Stimulated activated CD8-positive, alpha-beta memory T cell treated with anti-CD3 and anti-CD28 coated beads, Interleukin-7, amount 100 ng/mL, for 4 hours (primary cell): ENCODE measurements at places on chromosomes 1 and 21.

DNA sequence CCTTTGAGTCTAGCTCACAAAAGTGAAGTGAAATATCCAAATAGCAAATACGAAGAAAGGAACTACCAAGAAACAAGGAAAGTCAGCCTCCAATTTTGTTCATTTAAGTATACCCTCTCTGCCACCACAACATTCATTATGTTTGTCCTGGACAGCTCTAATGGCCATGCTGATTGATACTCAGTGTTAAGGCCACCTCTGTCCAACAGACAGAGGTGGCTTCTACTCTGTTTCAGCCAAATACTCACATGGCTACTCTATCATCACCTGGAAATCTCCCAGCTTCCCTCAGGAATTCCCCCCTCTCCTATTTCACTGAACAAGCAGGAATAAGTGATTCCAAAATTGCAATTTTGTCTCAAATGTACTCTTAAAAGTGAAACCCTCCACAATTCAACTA is 10.7 kb downstream of the APP start:
- no peak for DNase-seq

- no peak for DNase-seq
These were observed 17.2 kb downstream of the BSND start for GRCh38 chr1:55015731-55016620.

DNA sequence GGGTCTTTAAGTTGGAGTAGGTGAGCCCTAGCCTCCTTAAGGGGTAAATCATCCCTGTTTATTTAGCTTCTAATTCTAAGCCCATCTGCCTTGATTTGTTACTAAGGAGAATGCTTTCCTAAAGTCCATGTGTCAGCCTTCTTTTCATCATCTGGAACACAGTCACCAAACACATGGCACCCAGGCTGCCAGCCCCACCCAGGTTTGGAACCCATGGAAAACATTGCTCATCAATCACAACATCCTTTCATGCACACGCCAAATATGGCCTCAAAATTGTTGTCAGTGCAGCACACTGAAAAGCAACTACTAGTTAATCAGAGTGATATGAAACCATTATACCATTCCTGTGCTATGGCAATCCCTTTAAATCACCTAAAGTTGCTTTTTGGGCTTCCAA is 386.7 kb upstream of the ESRRG start:
- DNase-seq: no peak

DNA sequence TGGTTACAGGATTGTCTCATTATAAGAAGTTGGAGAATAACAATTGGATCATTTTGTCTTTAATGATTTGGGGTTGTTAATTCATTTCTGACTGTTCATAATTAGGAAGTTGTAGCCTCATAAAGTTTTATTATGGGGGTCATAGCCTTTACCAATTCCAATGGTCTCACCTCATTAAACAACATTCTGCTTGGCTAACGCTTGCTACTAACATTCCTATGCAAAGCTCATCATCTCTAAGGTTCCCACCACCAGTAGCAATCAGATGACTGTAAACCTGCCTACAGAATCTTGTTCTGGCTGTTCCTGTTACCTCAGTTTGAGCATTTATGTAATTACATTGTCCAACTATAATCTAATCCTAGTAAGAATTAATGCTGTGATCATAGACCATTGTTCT is 60.2 kb downstream of the ODF2L start:
- DNase-seq: no peak

DNA sequence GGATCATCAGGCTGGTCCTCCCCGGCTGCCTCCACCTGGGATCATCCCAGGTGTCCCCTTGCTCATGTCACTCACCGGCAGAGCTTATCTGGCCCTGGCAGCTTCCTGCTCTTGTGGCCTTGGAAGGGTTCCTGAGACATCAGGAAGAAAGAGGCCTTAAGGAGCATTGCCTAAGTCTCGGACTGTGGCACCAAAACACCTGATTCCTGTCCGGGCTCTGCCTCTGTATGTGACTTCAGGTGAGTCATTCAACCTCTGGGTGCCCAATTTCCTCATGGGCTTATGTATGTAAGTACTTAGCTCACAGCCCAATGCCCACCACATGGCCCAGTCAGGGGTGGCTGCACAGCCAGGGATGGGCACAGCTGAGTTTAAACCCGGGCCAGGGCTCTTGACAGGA is 255.9 kb upstream of the VAMP3 start:
- DNase-seq: no peak

DNA sequence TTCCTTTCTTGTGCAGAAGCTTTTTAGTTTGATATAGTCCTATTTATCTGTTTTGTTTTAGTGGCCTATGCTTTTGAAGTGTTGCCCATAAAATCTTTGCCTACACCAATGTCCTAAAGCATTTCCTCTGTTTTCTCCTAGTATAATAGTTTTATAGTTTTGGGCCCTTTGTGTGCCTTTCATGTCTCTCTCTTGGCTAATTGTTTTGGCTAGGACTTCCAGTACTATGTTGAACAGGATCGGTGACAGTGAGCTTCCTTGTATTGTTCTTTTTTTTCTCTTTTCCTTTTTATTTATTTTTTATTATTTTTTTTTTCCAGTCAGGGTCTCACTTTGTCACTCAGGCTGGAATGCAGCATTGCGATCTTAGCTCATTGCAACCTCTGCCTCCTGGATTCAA is 47.0 kb upstream of the WARS2 start:
- no peak for DNase-seq

GRCh38 chr21:34795548-34796180 is 126.9 kb downstream of the CLIC6 start:
- no peak for DNase-seq

- DNase-seq: no peak
These were observed 24.9 kb downstream of the PRKCZ start for GRCh38 chr1:2074944-2075740.

DNA sequence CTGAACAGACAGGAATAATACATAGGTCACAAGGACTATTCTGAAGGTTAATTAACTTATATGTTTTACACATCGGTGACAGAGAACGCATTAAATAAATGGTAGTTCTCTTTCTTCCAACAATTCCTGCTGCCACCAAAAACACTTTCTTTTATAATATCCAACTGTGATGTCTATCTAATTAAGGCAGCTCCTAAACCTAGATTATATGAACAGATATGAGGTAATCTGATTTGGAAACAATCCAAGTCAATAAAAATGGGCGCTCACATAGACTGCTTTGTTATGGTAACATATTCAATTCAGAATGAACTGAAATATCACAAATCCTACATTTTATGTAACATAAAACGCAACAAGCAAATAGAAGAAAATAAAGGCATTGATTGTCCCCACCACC is 16.0 kb downstream of the CYYR1 start:
- DNase-seq: no peak

GRCh38 chr1:29959356-29959755 is 723.0 kb downstream of the PTPRU start:
- DNase-seq: no peak

- no peak for DNase-seq
These were observed 6.1 kb upstream of the AK2 start for GRCh38 chr1:33042831-33043230.

DNA sequence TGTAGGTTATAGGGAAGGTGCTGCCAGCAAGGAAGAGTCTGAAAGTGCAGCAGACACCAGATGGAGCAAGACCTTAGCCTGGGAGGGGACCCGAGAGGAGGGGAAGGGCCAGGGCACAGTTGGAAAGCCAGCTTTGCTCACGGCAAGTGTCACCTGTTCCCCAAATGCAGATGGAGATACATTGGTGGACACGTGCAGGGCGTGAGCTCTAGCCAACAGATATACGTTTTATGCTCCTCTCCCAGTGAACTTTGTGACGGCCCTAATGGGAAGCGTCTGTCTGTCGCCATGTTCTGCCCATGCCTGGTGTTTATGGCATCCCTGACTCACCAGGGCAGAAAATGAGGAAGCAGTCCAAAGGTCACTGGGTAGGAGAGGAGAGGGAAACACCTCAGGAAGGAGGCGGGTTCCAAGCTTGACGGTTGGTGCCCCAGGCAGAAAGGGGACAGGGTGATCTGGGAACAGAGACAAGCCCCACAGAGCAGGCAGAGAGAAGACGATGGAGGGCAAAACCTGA is 7.6 kb downstream of the GPA33 start:
- no peak for DNase-seq

DNA sequence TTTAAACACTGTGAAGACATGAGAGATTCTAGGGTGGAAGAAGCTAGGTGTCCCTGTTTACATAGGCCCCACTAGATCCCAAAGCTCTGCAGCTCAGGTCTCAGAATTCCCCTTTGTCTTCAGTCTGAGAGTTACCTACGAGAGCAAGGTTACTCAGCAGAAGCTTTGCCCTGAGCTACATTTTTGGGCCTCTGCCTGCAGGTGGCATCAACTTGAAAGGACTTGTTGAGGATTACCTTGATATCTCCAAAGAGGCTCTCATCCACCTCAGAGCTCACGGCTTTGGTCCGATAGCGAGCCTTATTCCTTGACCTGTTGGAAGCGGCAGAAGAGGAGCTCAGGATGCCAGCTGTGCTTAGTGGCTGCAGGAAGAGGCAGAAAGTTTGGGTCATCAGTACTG is 7.0 kb downstream of the CFAP45 start:
- DNase-seq: no peak

DNA sequence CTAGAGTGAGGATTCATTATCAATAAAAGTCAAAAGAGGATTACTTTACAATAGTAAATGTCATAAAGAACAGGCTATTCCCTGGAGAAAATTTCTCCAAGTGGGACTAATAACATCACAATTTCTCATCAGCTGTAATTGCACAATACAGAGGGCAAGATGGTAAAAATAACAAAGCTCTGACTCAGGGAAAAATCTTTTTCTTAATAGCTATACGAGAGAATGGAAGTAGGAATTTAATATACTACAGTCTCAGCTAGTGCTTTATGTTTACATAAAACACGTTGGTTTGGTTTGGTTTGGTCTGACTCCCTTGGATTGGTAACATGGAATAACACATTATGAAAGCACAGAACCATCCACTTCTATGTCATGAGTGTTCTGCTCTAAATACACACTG is 397.6 kb downstream of the LRRIQ3 start:
- DNase-seq: no peak

- DNase-seq: no peak
These were observed 23.8 kb downstream of the OTUD7B start for GRCh38 chr1:149986486-149987296.

- DNase-seq: no peak
These were observed 370.2 kb upstream of the USP24 start for GRCh38 chr1:55585402-55585792.

DNA sequence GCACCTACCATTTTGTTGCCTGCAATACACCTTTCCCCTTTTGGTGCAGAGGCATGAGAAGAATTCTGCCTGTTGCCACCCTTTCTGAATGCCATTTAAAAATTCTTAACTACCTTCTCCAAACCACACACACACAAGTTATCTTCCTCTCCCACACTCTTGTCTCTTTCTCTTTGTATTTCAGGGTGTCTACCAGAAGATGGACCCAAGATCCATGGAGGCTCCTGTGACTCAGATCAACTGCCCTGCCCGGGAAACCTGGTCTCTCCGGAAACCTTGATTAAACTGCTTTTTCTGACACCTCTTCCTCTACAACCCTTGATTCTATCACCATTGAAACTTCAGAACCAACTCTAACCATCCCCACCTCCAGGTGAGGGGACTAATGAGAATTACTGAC is 2.4 kb upstream of the TARS2 start:
- no peak for DNase-seq

DNA sequence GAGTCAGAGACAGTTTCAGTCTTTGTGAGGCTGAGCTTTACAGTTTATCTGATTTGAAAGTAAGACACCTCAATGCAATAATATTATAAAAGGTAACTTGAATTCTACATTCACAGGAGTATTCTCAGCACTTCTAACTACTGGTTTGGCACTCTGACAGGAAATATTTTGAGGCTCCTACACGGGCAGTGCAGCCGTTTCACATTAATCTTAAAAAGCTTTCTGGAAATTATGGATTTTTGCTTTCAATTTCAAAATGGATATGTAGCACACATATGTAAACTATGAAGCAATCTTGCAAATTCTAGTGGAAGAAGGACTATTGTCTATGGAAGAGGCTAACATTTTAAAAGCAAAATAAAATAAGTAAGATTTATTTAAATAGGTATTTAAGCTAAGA is 262.9 kb upstream of the SNX7 start:
- DNase-seq: no peak

- no peak for DNase-seq
These were observed 28.9 kb downstream of the RNF2 start for GRCh38 chr1:185074307-185074706.

DNA sequence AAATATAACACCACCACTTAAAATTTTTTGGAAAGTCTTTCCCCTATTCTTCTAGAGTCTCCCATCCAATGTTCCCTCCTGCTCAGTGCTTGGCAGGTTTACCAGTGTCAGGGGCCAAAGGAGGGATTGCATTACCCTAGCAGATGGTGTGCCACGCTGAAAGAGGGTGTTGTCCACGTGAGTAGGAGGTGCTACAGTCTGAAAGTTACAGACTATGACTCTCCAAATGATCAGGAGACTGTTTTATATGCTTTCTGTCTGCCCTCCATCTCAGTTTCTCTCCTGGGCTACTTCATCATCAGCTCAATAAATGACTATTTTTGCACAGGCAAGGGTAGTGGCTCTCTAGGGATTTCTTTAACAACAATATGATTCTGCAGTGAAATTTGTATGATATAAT is 31.3 kb upstream of the ANGPTL7 start:
- no peak for DNase-seq

GRCh38 chr1:97570691-97571090 is 350.1 kb downstream of the DPYD start:
- no peak for DNase-seq

GRCh38 chr1:106964495-106964894 is 92.0 kb upstream of the PRMT6 start:
- DNase-seq: no peak

GRCh38 chr1:203427451-203427850 is 48.2 kb upstream of the PRELP start:
- no peak for DNase-seq

GRCh38 chr1:234672349-234673135 is 62.6 kb upstream of the IRF2BP2 start:
- no peak for DNase-seq

DNA sequence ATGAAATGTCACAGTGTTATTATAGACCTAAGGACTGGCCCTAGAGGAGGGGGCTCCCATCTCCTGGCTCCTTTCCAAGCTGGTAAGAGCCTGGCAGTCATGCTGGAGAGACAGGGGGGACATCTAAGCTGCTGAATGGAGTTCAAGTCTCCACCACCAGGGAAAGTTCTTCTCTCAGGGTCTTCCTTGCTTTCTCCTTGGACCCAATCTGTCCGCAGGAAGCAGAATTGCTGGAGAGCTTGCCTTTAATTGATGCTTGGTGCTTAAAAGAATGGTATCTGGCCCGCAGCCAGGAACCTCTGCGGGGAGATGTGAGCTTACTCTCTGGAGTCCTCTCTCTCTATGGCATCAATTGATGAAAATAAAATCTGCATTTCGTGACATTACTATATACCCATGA is 25.1 kb downstream of the IRF2BP2 start:
- no peak for DNase-seq

- DNase-seq: no peak
These were observed 18.6 kb downstream of the ABCG1 start for GRCh38 chr21:42237577-42237976.

DNA sequence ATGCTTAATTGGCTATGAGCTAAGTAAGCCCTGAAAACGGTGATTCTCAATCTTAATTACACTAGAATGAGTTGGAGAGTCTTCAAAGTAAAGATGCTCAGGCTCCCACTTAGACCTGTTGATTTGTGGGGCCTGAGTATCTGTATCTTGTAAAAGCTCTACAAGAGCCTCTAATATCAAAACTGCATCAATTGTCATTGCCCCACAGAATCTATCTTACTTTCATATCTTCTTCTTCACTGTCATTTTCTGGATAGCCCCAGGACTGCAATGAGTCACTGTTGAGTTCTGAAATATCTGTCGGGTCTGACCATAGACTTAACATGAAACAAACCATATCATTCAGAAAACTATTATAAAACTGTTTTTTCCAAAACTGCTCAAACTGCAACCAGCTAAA is 102.8 kb upstream of the SERTAD4 start:
- DNase-seq: no peak
